ENCODE measurements at places on chromosomes 1 and 21. TPM values are rescaled to one million over a fixed set of nuclear protein-coding genes. Genes with fewer than 3 reads are reported as not detected.
A peak's percentile ranks its signal among the peaks of the same experiment; 100 is the strongest.

DNA sequence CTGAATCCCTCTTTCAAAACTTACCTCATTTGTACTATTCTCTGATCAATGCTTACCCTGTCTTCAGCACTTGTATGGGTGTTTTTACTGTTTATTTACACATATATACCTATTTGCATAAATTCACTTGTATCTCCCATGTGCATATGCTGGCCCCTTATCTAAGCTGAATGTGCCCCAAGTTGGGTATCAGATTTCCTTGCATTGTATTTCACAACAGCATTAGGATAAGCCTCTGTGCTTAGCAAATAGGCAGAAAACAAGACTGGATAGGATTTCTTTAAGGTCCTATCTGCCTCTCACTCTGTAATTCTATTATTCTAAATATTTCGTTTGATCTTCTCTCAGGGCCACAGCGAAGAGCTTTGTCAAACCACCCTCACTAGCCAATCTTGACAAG lies 45.9 kb upstream of the IPO9 start:
- H3K4me3 ChIP-seq = no peak overlapping the region
- peaks cover 51% of the 10 kb centered on the region for H3K36me3 ChIP-seq
- DNase-seq = no peak
- H3K27ac ChIP-seq = no peak overlapping the region
- peaks cover 4% of the 10 kb centered on the region for H3K4me1 ChIP-seq
- H3K27me3 ChIP-seq = no peaks in the 10 kb centered on the region

The FCGR2B gene
- total RNA-seq = 0.22 TPM

DNA sequence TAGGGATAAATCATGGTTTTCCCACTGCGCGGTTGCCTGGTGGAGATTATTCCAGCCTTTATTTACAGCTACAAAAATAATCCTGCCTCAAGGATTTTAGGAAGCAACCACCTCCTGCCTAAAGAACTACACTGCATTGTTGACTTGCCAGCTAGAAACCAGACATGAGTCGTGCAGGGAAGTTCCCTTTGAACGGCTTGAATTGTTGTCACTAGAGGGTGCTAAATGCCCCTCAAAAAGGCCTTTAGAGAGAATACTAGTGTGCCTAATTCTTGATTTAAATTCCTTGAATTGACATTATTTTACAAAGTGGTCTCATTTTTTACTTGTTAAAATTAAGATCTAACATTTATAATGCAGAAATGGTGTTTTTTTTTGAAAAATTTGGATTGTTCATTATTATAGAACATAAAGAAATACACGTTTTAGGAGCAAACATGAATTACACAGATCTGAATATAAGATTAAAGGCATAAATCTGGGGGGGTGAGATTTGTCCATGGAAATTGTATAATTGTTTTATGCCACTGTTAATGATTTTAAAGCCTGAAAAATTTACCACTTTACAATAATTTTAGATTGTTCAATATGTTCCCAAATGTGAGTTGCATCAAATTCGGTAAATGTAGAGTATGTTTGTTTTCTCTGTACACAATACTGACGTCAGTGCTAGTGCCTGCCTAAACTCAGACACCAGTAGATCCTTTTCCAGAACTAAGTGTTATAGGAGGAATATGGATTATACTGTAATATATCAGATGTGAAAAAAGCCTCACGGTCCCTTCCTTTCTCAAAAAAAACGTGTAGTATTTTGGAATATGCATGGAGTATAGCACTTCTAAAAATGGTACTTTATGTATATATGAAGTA lies 7.6 kb upstream of the ERG start:
- peaks cover 10% of the 10 kb centered on the region for H3K4me1 ChIP-seq
- no peak overlapping the region for H3K4me3 ChIP-seq
- peak; percentile 92 for DNase-seq
- peak overlapping the region; percentile 49 for H3K27ac ChIP-seq
- no peaks in the 10 kb centered on the region for H3K36me3 ChIP-seq
- H3K27me3 ChIP-seq = peaks cover 2% of the 10 kb centered on the region

GRCh38 chr21:38822778-38823238 lies 17.1 kb downstream of the ETS2 start:
- H3K4me1 ChIP-seq = peaks cover 16% of the 10 kb centered on the region
- peaks cover 55% of the 10 kb centered on the region for H3K36me3 ChIP-seq
- DNase-seq = peak; percentile 60
- H3K27me3 ChIP-seq = no peaks in the 10 kb centered on the region
- H3K27ac ChIP-seq = peak overlapping the region; percentile 79
